Keratinocyte (primary cell): ENCODE measurements at places on chromosomes 5 and 9.

DNA sequence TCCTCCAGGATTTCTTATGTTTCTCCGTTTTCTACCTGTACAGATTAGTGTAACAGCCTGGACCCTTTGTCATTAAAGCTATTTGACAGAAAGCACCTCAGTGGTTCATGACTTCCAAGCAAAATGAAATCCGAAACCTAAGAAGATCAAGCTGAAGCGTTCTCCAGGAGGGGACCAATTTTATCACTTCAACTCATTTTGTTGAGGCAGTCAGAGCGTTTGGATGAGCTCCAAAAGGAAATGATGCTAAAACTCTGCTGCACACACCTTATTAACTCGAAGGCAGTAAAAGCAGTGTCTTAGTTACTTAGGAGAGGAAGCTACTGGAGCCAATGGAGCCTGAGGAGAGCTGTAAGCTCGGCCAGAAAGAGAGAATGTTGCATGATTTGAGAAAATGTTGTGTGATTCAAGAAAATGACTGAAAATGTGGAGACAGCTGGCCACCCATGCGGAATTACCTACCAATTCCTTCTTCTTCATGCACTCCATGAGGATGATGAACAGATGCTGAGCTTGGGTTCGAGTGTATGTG lies 346.7 kb upstream of the KLF9 start:
- no peak for DNase-seq

DNA sequence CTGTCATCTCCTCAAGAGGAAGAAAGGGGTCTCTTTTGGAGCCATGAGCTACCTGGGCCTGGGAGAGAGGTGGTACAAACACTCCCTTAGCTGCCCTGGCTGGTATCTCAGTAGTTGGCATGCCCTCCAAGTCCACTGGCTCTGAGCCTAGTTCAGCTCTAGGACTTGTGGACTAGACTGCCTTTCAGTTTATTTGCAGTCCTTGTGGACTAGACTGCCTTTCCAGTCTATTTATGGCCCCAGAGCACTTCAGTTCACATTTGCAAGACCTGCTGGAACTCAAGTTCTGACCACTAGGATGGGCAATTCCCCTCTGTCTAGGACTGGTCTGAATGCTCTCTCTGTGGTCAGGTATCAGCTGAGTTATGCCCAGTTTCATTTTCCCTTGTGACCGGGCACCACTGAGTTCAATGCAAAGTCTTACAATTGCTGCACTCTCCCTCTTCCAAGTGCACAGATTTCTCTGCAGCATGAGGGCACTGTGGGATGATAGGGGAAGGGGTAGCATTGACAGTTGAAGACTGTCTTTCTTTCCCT lies 1019.0 kb downstream of the TAF11L14 start:
- DNase-seq = no peak

DNA sequence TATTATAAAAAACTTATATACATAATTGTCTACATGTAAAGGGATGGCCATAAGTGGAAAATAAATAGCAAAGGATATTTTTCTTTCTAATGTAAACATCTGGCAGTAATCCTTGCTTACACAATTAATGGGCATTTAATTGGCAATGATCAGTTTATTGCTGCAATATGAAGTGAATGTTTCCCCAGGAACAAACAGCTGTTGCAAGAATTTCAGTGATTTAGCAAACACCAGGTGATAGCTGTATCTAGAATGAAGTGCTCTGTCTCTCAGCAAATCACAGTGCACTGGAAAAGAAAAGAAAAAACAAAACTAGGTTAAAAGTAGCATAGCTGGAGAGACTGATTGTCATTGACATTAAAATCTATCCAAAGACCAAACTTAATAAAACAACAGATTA lies 594.5 kb upstream of the ARRDC3 start:
- no peak for DNase-seq

DNA sequence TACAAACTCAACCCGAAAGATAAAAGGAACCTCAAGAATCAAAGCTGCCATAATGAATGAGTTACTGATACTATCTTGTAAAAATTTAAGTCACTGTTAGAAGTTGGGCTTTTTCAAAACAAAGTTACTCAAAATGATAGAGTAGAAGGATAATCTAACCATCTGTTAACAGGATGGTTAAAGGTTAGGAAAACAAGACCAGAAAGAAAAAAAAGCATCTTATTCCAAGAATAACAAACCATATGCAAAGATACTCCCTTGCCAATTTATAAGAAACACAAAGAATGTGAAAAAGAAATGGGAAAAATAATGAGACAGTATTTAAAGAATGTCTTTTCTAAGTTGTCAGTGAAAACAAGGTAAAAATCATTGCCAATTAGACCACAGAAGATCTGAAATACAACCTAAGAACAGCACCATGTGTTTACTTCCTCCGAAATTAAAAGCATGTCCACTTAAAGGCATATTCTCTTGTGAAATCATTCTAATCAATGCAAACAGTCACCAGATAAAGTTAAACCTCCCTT lies 51.2 kb downstream of the STRBP start:
- DNase-seq = no peak
